ENCODE measurements at places on chromosomes 6 and 20.

DNA sequence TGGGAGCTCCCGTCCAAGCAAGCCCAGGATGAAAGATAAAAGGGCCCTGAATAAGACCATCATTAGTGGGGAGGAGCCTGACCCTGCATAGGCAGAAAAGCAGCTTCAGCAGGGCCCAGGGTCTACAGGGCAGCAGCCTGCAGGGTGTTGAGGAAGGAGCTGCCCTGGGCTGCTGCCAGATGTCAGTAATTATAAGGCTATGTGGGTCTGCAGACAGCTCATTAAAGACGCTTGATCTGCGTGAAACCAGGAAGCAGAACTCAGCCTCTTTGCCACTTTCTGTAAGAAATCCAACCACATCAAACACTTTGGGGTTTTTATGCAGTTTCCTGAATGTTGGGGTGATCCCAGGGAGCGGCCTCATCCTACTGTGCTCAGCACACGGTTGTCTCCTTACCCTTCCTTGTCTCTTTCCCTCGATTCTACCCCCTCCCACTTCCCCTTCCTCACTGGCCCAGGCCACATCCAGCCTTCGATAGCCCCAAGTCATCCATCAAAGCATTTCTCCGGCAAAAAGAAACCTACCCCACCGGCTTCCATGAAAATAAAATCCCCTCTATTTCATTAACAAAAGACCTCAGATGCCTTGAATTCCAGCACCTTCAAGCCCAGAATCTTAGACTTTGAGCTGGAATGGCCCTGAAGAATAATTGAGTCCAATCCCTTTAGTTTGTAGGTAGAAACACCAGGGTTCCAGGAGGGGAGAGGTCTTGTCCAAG, 1.0 kb upstream of the TGM6 start:
- DNase-seq, result no peak

DNA sequence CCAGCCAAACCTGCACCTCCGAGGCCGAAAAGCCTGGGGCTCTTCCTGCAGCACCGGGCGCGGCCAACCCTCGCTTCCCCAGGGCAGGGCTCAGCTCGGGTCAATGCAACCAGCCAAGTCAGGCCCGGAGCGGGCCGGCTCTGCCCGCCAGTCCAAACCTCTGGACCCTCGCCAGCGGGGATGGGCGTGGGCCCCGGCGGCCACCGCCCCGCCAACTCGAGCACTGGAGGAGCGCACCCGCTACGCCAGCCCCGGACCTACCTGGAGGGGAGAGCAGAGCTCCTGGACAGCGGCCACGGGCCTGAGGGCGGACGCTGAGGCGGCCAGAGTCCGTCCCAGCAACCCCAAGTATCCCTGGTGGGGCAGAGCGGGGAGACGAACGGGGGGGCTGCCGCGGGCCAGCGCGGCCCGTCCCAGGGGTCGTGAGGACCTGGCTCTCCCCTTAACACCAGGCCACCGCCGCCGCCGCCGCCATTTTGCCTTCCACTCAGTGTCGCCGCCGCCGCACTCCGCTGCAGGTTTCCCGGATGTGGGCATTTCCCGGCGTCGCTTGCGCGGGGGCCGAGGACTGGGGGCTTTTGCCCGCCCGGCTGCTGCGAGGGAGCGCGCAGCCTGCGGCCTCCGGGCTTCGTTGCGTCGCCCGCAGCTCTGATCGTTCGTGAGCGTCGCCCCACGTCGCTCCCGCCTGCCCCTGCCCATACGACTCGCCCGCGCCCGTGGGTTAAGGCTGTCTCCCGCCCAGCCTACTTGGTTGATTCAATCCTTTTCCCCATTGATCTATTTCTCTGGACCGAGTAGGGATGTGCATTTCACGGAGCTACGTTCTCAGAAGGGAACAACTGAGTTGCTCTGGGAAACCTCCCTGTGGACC, at the start of gene LATS1:
LATS1 (minus strand) TSS at position 514 of the 871 bp plus-strand sequence. CDS start 15,975 bp downstream, outside the sequence.
- DNase-seq, result peak; percentile 93

GRCh38 chr6:28462401-28462800, 19.1 kb upstream of the ZSCAN23 start:
- DNase-seq, result no peak

GRCh38 chr6:113172531-113172966, 684.6 kb upstream of the MARCKS start:
- no peak for DNase-seq

DNA sequence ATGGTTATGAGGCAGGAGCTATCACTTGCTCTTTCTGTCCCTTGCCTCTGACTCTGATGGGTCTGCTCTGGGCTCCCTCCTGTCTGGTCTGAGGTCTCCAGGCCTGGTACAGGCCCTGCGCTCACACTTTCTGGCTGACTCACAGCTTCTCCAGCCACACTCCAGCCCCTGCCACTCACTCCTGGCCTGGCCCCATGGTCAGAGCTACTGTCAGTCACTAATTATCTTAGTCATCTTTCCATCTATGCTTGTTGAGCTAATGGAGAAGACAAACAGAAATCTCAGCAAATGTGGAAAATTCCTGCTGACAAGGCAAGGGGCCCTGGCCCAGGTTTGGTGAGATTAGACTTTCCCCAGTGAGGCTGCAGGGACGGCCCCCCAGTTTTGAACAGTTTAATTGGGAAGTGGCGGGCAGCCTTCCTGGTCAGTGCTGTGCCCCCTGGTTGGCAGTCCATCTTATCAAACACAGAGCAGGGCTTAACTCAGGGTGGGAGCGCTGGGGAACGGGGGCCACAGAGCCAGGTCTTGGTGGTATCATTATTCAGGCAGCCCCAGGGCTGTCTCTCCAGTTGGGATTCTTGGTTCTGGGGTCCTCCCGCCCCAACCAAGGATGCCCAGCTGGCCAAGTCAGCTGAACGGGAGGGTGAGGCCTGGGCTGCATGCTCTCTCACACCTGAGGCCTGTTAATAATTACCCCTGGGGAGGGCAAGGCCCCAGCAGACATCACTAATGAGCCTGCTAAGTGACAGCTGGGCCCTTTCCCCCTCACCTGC, 63.4 kb downstream of the VEGFA start:
- DNase-seq, result no peak

- no peak for DNase-seq
These were observed 43.0 kb upstream of the HLA-E start for GRCh38 chr6:30446259-30446658.

DNA sequence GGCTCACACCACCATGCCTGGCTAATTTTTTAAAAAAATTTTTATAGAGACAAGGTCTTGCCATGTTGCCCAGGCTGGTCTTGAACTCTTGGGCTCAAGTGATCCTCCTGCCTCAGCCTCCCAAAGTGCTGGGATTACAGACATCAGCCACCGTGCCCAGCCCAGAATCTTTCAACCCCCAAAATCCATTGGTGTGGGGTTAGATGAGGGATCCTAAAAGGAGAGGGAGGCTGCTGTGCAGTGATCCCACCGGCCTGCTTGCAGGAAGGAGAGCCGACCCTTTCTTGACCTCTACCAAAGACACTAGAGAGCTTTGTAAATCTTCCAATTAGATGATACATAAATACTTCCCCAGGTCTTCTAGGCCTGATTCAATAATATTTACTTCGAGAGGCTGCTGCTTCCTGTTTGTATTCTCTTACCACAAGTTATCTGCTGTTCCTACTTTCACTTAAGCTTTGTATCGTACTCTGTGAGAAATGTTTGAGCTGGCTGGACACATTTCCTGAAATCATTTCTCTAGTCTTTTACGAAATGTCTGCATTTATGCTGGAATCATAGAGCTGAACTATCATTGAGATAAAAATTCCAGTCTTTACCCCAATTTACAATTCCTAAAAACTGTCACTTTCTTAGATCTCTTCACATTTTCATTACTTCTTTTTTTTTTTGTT, 49.3 kb upstream of the IER3 start:
- DNase-seq, result no peak

- DNase-seq, result no peak
These were observed 3.0 kb downstream of the PIM1 start for GRCh38 chr6:37172912-37173492.

DNA sequence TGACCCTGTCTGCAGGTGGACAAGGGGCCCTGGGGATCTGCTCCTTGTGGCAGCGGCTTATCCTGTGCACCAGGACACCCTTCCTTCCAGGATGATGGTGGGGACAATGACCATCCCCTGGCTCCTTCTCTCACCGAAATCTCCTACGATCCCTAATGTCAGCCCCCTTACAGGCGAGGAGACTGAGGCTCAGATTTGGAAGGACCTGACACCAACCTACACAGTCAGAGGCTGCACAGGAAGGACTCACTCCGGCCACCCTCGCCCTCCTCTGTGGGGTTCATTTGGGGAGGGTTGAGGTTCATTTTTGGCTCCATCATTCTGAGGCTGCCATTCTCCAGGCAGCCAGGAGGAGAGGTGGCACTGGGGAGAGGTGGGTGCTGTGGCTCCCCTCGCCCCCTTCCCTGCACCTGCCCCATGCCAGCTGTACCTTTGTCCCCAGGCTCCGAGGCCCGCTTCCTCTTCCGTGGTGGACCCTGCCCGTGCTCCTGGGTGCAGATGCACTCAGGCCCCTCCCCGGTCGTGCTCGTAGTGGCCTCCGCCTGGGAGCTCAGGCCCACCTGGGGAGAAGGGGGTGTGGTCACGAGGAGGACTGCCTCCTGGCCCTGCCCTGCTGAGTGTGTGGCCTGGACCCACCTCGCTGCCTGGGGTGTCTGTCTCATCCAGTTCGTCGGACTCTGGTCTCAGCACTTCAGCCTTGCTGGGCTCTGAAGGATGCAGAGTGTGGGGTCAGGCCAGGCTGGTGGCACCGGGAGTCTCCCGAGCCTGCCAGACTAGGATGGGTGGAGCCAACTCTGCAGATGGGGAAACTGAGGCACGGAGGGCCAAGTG, 5.3 kb upstream of the CABLES2 start:
- DNase-seq, result no peak

DNA sequence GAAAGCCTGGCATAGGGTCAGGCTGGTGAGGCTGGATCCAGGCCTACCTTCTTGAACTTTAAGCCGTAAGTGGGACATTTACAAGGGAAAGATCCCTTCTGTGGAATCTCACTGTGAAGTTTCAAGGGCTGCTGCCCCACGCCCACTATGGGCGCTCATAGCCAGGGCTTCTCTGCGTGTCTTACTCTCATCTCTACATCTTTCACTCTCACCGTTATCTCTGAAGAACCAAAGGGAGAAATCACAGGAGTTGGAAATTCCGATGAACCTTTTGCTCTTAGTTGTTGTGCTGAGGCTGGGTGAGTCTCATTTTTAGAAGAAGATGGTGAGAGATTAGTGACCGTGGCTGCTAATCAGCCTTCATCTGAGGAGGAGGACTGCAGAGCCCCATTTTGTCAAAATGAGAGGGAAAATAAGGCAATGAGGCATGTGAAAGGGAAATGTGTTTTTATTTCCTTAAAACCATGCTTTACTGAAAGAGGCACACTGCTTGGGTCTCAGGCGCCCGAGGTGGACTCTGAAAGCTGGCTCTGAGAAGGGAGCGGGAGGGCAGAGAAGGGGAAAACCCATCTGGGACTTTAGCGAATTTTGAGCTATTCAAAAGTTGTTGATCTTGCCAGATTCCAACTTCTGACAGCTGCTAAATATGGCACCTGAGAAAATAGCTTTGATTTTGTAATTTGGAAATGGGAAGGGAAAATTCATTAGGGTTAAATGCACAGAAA, 301.5 kb downstream of the CLIC5 start:
- DNase-seq, result no peak

DNA sequence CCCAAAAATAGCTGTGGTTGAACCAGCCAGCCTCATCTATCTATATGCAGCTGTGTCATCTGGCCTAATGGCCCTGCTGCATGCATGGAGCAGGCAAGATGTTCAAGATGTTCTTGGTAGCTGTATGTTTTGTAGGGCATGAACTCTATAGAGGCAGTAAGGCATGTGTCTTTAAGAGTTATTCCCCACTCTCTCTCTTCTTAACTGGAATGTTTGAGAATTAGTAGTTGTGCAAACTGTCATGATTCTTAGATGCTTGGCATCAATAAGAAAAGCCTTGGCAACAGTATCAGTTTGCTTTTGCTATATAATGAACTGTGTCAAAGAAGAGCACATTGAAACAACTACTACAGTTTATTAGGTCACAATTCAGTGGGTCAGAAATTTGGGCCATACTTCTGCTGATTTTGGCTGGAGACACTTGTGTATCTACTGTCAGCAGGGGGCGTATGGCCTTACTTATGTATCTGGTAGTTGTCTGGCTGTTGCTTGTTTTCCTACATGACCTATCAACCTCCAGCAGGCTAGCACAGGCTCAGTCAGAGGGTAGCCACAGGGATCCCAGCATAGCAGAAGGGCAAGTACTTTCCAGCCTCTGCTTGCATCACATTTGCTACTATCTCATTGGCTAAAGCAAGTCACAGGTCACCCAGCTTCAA, 56.1 kb upstream of the LAMP5 start:
- no peak for DNase-seq

GRCh38 chr6:37134396-37135191, 35.4 kb upstream of the PIM1 start:
- DNase-seq, result no peak

DNA sequence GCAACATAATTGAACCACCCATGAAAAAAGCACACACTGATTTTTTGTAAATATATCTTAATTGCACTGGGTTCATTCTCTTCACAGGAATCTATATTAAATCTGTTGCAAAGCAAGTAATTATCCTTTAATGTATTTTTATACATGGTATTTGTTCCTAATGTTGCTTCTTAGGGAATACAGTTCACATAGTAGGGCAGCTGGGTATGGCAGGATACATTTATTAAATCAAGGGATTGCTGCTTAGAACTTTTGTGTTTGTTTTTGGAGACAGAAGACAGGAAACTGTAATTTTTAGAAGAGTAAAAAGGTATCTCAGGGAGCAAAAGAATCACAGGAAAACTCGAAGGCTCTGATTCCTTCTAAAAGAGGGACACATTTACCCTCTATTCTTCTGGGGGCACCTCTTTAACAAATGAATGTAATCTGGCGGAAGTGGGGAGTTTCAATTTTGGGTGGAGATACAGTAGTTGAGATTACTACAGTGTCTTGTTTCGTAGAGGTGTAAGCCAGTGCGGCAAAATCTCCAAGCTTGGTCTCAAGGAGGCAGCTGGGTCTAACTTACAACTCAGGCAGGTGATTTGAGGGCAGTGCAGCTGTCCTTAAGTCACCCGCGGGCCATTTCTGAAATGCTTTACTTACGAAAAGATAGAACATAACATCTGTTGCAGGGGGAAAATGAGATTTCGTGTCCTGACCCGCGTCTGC, 812 bp upstream of the SMIM13 start:
- DNase-seq, result no peak
